ENCODE measurements at places on chromosomes 1 and 21.

DNA sequence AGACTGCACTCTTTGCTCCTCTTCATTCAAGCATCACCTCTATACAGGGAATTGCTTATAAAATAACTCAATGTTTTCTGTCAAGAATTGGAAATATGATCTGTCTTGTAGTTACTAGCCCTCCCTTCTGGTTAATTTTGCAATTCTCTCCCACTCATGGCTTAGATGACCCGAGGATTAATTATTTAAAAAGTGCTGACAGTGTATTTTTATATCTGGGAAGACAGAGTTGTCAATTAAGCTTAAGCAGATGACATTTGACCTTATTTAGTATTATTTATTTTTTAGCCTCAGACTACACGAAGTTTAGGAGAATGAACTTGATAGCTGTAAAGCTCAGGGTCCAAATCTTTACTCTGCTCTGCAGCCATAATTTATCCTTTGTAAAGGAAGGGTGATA, 538.5 kb downstream of the NEGR1 start:
- DNase-seq: no peak

GRCh38 chr1:171486048-171486519, 754 bp downstream of the PRRC2C start:
- peak; percentile 36 for DNase-seq

GRCh38 chr1:155010211-155010918, 7.8 kb downstream of the ZBTB7B start:
- DNase-seq: no peak

- DNase-seq: no peak
Observed at GRCh38 chr1:71857862-71858261, 424.5 kb downstream of the NEGR1 start.

GRCh38 chr1:31734582-31735107, 29.5 kb downstream of the ADGRB2 start:
- DNase-seq: no peak

DNA sequence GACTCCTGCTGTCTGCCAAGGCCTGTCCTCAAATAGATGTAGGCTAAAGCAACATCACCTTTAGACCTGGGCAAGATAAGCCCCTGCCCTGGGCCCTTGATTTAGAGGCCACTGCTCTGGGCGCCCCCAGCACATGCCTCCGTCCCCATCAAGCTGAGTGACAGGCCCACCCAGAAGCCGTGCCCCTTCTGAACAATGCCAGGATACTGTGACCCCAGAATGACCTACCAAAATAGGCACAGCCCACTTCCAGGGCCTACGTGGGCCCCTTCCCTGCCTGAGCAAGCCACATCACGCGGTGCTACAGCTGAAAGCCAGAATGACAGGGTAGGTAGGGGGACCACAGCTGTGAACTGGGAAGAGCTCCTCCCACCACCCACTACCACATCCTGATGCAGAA, 24.7 kb upstream of the BECN2 start:
- DNase-seq: no peak

GRCh38 chr1:162740755-162741154, 49.7 kb upstream of the HSD17B7 start:
- no peak for DNase-seq

Data from GM13976 (cell line).